Mesendoderm (in vitro differentiated cells): ENCODE measurements at places on chromosomes 12 and 14.

GRCh38 chr12:89949457-89950195 lies 241.0 kb upstream of the ATP2B1 start:
- no peak overlapping the region for H3K27ac ChIP-seq
- H3K36me3 ChIP-seq, result no peaks in the 10 kb centered on the region
- peak; percentile 64 for DNase-seq
- no peaks in the 10 kb centered on the region for H3K27me3 ChIP-seq

- no peak overlapping the region for H3K27ac ChIP-seq
- no peaks in the 10 kb centered on the region for H3K4me1 ChIP-seq
- no peaks in the 10 kb centered on the region for H3K36me3 ChIP-seq
- H3K4me3 ChIP-seq, result no peak overlapping the region
- H3K27me3 ChIP-seq, result no peaks in the 10 kb centered on the region
Observed at GRCh38 chr12:11209113-11209512, 22.4 kb upstream of the TAS2R42 start.

DNA sequence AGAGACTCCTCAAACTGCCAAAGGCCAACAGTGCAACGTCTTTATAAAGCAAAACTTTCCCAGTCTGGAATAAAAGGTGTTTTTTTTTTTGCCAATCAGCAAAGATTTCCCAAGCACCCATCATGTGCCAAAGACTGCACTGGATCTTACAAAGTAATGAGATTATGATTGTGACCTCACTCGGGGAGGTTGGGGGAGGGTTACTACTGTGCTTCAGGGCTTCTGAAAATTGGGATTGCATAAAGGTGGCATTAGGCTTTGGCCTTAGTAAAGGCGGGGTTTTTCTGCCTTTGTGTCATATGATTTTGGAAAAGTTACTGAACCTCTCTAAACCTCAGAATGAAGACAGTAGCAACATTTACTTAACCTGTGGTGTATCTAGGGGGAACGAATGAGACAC lies 233.8 kb downstream of the DACT1 start:
- DNase-seq, result no peak
- H3K4me1 ChIP-seq, result no peaks in the 10 kb centered on the region
- no peak overlapping the region for H3K4me3 ChIP-seq
- H3K27me3 ChIP-seq, result no peaks in the 10 kb centered on the region

DNA sequence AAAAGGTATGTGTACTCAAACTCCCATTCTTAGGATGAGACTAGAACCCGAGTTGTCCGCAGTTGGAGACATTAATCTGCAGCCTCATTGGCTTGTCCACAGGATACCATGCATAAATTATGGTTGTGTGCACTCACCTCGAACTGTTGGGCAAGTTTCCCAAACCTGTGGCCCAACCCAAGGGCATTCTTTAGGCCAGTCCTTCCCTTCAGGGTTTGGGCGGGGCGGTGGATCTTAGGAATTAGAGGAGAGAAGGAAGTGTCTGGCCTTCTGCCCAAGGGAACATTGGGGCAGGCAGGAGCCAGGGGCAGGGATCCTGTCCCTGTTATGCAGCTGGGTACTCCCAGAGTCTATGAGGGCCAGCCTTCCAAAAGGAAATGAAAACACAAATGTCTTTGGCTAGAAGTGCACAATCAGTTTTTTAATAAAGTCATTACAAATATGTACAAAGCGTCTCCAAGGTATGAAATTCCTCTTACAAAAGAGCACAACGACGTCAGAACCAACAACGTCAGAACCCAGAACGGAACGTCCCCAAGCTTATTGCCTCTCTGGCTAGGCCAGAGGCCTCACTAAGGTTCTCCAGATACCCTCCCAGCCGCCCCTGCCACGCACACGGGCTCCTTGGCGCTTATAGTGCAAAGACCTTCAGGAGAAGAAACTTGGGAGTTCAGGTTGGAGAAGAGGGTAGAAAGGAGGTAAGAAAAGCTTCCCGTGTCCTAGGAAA lies 25.3 kb downstream of the HRK start:
- H3K27ac ChIP-seq, result no peak overlapping the region
- no peaks in the 10 kb centered on the region for H3K27me3 ChIP-seq
- DNase-seq, result no peak

DNA sequence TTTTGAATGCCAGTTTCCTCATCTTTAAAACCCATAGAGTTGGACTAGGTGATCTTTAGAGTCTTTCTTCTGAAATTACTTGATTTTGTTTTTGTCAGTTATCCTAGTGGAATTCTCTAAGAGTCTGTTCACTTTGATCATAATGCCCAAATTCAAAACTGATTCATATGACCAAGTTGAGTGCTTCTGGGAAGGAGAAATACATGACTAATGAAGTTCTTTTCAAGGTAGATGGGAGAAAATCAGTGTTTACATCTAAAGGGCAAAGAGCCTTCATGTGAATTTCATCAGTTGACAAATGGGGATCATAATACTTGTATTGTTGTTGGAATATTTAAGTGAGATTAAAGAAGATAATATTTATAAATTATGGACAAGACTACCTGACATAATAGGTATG lies 53.2 kb downstream of the ERC1 start:
- no peaks in the 10 kb centered on the region for H3K4me1 ChIP-seq
- H3K27ac ChIP-seq, result no peak overlapping the region
- H3K4me3 ChIP-seq, result no peak overlapping the region

- peak; percentile 23 for DNase-seq
- peaks cover 9% of the 10 kb centered on the region for H3K36me3 ChIP-seq
- peak overlapping the region; percentile 83 for H3K4me3 ChIP-seq
- H3K27me3 ChIP-seq, result no peaks in the 10 kb centered on the region
- peak overlapping the region; percentile 97 for H3K27ac ChIP-seq
Observed at GRCh38 chr12:89350630-89351488, 1.4 kb downstream of the DUSP6 start.

- DNase-seq, result peak; percentile 91
- no peaks in the 10 kb centered on the region for H3K27me3 ChIP-seq
- H3K4me1 ChIP-seq, result peaks cover 2% of the 10 kb centered on the region
- H3K27ac ChIP-seq, result peak within 1 kb of the TSS; percentile 13
- no peak within 1 kb of the TSS for H3K4me3 ChIP-seq
- H3K36me3 ChIP-seq, result no peaks in the 10 kb centered on the region
Observed at GRCh38 chr12:121858662-121859572, at the start of gene HPD. TSS of gene HPD (minus strand) at chr12:121858859. CDS start at chr12:121858823, 36 bp downstream.

DNA sequence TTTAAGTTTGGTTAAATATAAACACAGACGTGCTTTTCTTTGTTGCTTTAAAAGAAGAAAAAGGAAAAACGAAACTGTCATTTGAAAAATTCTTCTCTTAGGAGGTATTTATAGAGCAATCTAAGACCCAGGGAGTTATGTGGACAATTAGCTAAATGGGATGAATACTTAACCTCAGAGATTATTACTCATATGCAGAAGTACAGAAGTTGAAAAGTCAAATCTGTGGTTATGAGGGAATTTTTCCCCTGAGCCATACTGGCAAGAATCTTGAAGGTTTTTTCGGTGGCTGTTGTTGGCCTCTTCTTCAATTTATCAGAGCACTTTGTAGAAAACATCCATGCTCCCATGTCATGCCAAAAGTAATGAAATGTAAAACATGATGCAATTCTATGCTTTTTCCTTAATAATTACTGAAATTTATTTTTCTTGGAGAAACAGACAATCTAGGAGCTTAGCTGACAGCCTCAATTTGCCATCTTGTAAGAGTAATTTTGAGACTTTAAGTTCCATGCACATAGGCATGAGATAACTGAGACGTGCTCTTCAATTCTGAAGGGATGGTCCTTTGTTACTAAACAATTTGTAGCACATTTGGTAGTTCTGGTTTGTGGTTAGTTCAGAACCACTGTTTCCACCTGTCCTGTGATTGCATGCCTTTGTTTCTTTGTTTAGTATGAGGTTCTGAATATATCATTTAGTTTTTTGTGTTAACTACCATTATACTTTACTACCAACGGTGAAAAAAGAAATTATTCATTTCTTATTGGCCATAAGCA lies 126.6 kb downstream of the BCAT1 start:
- H3K4me1 ChIP-seq, result no peaks in the 10 kb centered on the region
- no peak overlapping the region for H3K27ac ChIP-seq
- H3K36me3 ChIP-seq, result peaks cover 3% of the 10 kb centered on the region
- H3K4me3 ChIP-seq, result no peak overlapping the region

GRCh38 chr12:95626854-95627253 lies 75.6 kb upstream of the USP44 start:
- DNase-seq, result no peak
- H3K27ac ChIP-seq, result no peak overlapping the region
- H3K36me3 ChIP-seq, result no peaks in the 10 kb centered on the region
- H3K4me3 ChIP-seq, result no peak overlapping the region

- DNase-seq, result no peak
- no peak overlapping the region for H3K4me3 ChIP-seq
- no peaks in the 10 kb centered on the region for H3K4me1 ChIP-seq
- H3K36me3 ChIP-seq, result no peaks in the 10 kb centered on the region
Observed at GRCh38 chr12:96994900-96995299, 87.8 kb downstream of the NEDD1 start.

GRCh38 chr12:129750421-129750820 lies 153.4 kb downstream of the TMEM132D start:
- no peak for DNase-seq
- no peak overlapping the region for H3K27ac ChIP-seq
- H3K4me1 ChIP-seq, result no peaks in the 10 kb centered on the region
- no peaks in the 10 kb centered on the region for H3K36me3 ChIP-seq
